ENCODE measurements at places on chromosomes 5 and 9.

DNA sequence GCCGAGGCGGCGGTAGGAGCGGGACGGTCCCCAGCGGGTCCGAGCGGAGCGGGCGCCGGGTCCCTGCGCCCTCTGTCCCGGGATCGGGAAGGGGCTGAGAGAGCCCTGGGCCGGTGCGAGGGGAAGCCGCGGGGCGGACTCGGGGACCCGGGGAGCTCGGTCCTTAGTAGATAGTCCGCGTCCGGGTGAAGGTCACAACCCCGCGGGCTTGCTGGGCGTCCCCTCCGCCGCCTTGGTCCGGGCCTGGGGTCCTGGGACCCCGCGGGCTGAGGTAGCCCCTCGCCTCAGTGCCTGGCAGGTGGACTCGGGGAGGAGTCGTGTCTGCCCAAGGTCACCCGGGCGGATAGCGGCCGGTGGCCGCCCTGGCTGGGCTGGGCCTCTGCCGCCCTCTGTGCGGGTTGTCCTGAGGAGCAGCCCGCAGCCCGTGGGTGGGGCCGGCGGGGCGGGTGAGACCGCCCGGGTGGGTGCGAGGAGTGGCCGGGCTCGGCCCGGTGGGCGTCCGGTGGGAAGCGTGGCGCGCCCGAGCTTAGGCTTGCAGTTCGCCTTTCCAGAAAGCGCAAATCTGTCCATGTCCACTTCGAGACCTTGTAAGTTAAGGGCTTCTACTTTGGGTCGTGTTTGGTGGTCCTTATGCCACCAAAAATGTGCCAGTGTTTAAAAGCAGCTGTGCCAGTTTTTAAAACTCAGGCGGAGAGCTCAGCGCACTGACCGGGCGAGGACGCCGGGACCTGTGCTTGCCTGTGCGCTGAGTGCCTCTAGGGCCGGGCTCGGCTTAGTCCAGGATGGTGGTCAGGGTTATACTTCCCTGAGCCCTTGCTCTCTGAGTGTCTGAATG lies 554 bp downstream of the SDHA start:
- no peak for DNase-seq

GRCh38 chr9:80552931-80553330 lies 981.2 kb downstream of the TLE4 start:
- DNase-seq: no peak

- DNase-seq: no peak
Observed at GRCh38 chr9:90526386-90526785, 116.2 kb downstream of the DIRAS2 start.

DNA sequence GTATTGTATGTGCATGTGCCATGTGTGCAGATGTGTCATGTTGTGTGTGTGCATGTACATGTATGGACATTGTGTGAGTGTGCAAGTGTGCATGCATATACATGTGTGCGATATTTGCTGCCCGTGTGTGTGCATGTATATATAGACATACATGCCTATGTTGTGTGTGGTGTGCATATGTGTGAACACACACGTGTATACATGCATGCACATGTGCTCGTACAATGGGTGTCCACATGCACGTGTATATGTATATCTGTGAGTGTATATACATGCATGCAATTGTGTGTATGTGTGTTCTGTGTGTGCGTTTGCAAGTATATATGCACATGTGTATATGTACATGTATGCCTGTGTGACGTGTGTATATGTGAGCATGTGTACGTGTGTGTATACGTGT lies 3.0 kb upstream of the SLC6A18 start:
- no peak for DNase-seq

GRCh38 chr9:39587844-39588499 lies 232.5 kb downstream of the SPATA31A1 start:
- no peak for DNase-seq

GRCh38 chr5:72597456-72597948 lies 90.3 kb upstream of the ZNF366 start:
- no peak for DNase-seq

- no peak for DNase-seq
Observed at GRCh38 chr5:42745426-42745825, 11.2 kb upstream of the CCDC152 start.

DNA sequence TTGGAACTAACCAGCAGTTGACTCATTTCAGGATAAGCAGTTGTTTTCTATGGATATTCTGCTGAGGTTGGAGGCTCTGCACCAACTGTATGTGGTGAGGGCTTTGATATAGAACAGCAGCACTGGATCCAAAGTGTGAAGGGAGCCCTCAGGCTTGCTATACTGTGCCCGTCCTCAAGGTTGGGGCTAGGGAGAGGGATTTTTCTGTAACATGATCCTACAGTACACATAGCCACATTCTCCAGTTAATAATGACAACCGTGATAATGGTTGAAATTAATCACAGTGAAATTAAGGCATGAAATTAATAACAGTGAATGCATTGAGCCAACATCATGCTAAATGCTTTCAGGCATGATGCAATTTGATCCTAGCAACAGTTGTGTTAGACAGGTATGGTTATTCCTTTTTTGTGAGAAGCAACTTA lies 36.7 kb downstream of the ARHGAP26 start:
- DNase-seq: no peak

GRCh38 chr5:141734501-141735229 lies 52.6 kb upstream of the ARAP3 start:
- no peak for DNase-seq

- no peak for DNase-seq
Observed at GRCh38 chr9:104784098-104784497, 20.2 kb downstream of the NIPSNAP3B start.

GRCh38 chr9:17065062-17065461 lies 69.8 kb upstream of the CNTLN start:
- DNase-seq: no peak
